ENCODE measurements at places on chromosomes 4 and X.

DNA sequence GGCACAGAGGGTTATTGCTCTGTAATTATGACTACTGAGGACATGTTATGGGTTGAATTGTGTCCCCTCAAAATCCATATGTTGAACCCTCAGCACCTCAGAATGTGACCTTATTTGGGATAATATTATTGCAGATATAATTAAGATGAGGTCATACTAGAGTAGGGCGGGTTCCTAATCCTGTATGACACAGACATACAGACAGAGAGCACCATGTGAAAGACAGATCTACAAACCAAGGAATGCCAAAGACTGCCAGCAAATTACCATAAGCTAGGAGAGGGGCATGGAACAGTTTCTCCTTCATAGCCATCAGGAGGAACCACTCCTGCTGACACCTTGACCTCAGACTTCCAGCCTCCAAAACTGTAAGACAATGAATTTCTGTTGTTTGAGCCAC is 115.2 kb upstream of the OTUD4 start:
- H3K4me1 ChIP-seq: peaks cover 8% of the 10 kb centered on the region
- H3K36me3 ChIP-seq: no peaks in the 10 kb centered on the region
- H3K27me3 ChIP-seq: no peaks in the 10 kb centered on the region
- no peak overlapping the region for H3K27ac ChIP-seq
- DNase-seq: no peak
- no peak overlapping the region for H3K4me3 ChIP-seq

DNA sequence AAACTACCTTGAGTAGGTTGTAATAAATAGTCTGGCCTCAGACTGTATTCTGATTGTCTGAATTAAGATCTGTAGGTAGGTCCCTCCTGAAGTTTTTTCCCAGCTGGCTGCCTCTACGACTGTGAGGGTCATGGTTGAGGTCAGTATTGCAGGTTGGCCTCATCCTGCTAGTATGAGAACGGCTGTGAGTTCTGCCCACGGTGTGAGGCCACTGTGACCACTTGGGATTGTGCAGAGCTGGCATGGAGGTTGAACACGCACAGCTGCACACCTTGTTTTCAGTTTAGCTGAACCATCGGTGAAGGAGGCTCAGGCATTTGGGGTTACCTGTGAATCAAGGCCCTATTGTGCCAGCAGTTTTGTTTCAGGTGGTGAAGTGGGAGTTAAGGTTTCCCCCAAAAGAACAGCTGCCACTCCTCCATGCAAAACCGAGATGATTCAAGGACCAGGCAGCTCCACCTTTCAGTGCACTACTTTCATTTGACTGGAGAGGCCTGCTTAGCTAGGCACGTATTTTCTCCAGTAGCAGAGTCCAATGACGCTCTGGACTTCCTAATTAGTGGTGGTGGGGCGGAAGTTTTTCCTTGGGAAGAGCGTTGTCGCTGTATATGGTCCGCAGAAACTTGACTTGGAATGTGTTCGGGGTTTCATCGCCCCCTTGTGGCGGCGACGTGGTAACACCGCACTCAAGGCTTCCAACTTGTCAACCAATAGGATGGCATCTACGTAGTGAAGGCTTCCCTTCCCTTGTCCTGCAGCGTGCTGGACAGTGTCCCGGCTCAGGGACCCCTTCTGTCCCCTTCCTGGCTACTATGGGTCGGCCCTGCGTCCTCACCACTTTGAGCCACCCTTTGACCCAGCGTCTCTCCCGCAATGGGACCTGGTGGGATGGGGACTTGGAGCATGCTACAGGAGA is 13.8 kb downstream of the CMC4 start:
- peak overlapping the region; percentile 2 for H3K27ac ChIP-seq
- DNase-seq: peak; percentile 47
- no peaks in the 10 kb centered on the region for H3K27me3 ChIP-seq
- no peak overlapping the region for H3K4me3 ChIP-seq
- H3K36me3 ChIP-seq: peaks cover 4% of the 10 kb centered on the region

GRCh38 chrX:46959101-46959500 is 46.9 kb downstream of the JADE3 start:
- no peaks in the 10 kb centered on the region for H3K36me3 ChIP-seq
- no peak overlapping the region for H3K27ac ChIP-seq
- H3K4me3 ChIP-seq: no peak overlapping the region

- H3K4me1 ChIP-seq: no peaks in the 10 kb centered on the region
- H3K36me3 ChIP-seq: no peaks in the 10 kb centered on the region
- no peak overlapping the region for H3K4me3 ChIP-seq
- no peak for DNase-seq
- peaks cover 8% of the 10 kb centered on the region for H3K27me3 ChIP-seq
These were observed 129.9 kb downstream of the CBR4 start for GRCh38 chr4:168880072-168880675.
